ENCODE measurements at places on chromosomes 11 and 22.

DNA sequence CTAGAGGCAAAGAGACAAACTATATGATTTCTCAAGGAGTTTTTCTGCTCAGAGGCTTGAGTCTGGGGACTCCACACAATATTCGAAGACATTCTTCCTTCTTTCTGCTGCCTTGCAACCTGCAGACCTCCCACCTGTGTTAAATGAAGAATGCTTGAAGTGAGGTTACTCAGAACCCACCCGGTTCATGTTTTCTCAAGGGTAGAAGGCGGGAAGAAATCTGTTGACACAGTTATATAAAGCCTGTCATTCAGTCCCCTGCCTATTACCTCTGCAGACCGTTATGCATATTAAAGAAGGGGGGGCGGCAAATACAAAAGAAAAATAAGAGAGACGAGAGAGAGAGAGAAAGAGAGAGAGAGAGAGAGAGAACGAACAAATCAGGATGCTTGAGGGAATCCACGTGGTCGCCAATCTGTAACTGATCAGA is 2.2 kb upstream of the KMT2A start:
- peak; percentile 72 for DNase-seq

DNA sequence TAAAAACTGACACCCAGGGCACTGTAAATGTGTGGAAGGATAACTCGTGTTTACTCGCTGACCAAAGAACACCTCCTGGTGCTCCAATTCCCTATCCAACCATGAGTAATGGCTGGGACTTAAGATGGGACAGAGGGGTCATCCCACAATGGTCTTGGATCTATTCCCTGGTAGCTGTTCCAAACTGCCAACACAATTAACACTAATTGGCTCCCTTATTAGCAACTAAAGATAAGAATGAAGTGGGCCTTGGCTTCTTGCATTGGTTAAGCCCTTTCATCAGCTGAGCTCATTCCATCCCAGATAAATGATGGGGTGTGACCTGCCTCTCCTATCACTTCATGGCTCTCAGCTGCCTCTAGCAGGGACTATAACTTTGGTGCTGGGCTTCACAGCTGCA is 1.5 kb upstream of the SIK3 start:
- no peak for DNase-seq

DNA sequence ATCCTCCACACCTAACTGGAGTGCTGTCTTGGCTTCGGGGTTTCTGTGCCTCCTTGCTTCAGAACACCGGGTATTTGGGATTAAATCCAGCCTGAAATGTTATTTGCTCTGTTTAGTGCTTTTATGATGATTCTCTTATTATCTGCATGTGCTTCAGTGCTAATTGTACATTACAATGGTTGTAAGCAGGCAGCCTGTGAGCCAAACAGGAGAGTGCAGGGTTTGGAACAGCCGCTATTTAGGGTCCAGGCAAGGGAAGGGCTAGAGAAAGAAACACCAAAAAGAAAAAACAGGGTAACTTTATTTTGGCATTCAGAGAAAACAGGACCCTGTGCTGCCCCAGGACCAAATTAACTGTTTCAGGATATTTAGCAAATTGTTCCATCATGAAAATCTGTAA is 72.7 kb downstream of the RCN1 start:
- no peak for DNase-seq

- peak; percentile 81 for DNase-seq
These were observed 432 bp upstream of the GRK2 start for GRCh38 chr11:67265633-67266448.

- peak; percentile 74 for DNase-seq
These were observed 9.9 kb downstream of the MAPK1 start for GRCh38 chr22:21857481-21857914.
